SIG-M5 (cell line): ENCODE measurements at places on chromosomes 3 and 15.

DNA sequence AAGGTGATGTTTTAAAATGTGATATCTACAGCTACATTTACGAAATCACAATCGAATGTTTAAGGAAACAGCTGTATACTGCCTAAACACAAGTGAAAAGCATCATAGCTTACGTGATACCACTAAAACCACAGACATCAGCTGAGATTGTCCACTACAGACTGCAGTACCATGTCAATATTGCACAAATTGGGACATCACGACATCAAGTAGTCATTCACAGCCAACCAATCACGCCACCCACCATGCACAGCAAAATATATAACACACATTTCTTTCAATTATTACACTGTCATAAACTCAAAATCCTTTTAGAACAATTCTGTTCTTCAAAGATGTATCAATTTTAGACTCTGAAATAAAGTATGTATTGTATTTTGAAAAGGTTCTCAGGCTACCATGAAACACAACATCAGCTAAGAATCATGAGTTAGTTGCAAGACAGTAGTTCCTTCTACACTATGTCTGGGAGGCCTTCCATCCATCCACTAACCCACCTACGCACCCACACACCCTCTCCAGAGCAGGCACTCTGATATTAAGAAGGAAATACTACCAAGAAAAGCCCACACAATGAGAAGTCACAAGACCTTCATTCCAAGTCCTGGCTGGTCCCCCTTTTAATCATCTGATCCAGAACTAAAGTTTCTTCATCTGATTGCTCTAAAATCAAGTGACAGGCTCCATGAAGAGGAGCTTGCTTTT is 3.1 kb downstream of the DMXL2 start:
- no peak for DNase-seq

DNA sequence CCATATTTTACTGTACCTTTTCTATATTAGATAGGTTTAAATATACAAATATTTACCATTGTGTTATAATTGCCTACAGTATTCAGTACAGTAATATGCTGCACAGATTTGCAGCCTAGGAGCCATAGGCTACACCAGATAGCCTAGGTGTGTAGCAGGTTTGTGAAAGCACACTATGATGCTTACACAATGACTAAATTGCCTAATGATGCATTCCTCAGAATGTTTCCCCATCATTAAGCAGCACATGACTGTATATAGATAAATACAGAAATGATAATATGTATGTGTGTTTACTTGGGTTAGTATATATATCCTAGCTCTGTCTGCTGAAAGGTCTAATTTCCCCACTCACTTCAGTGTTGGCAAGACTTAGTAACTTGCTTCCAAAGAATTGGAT is 65.8 kb downstream of the MYL3 start:
- DNase-seq: no peak

DNA sequence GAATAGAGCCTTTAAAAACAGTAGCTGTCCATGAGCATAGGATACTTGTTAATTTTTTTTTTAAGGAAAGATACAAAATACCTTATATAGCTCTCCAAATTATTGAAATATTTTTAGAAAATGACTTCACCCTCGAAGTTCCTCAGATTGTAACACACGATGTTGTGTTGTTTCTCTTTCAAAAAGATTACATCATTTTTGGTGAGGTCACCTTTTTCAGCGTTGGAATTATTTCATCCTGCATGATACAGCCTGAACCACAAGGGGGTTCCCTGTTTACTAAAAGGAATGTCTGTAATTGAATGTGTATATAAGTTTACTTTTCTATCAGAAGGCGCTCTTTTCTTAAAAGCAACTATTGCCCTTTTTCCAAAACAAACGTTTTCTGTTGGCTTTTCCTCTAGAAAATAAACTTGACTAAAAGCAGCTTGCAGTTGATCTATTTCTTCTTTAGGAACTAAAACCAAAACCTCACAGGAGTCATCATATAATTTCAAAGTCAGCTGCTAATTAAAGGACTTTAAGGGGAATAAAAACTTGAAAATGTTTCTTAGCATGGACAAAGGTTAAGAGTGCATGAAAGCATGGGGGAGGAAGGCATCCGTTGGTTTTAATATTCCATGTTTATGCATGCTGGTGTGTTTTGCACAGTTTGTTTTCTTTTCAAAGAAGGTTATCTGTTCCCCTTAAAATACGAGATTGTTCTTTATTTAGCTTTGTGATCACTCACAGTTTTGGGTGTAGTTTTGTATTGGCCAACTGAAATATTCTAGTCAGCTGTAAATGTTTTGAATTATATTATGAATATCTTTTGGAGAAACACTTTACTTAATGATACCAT is 29.4 kb downstream of the LYSMD4 start:
- no peak for DNase-seq

GRCh38 chr3:140910860-140911259 is 30.8 kb upstream of the SLC25A36 start:
- no peak for DNase-seq

DNA sequence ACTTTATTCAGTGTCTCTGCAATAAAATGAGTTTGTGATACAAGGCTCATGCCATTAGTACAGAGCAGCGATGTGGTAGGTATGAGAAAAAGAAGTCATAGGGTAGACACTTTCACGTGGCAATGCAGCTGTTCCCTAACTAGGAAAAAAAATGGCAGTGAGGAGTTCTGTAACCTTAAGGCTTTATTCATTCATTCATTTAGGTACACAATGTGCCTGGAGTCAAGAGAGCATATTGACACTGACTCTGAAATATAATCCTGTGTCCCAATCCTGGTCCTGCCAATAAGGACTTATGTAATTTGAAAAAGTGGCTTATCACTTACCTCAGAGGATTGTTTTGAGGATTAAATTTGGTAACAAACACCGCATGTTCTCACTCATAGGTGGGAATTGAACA is 173.0 kb upstream of the AZI2 start:
- DNase-seq: no peak

GRCh38 chr3:16834214-16834613 is 50.5 kb upstream of the PLCL2 start:
- DNase-seq: no peak

DNA sequence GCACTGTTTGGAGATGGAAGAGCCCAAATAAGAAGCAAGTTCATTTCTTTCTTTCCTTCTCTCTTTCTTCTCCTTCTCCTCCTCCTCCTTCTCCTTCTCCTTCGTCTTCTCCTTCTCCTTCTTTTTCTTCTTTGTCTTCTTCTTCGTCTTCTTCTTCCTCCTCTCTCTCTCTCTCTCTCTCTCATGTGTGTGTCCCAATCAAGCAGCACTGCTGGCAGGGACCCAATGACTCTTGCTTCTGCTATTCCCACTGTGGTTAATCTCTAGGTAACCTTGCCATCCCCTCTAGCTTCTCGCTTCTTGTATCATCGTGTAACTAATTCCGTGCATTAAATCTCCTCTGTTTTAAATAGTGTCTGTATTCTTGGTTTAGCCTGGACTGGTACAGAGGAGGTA is 26.1 kb upstream of the ZNF280D start:
- DNase-seq: no peak

DNA sequence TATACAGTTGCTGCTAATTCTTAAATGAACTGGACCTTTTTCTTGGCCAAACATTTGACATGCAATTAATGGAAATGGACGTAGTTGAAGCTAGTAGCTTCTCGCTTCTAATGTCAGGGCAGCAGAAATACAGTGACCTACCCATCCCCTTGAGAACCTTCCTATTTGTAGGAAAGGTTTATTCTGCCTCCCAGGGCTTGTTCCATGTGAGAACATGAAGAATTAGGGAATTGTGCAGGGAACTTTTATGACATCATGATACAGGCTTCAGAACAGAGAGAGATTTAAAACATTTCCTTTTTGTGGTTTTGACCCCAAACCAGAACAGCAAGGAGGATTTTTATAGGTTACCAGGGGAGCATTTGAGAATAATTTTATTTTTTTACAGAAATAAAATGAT is 406.6 kb upstream of the PPP2R3A start:
- DNase-seq: no peak

DNA sequence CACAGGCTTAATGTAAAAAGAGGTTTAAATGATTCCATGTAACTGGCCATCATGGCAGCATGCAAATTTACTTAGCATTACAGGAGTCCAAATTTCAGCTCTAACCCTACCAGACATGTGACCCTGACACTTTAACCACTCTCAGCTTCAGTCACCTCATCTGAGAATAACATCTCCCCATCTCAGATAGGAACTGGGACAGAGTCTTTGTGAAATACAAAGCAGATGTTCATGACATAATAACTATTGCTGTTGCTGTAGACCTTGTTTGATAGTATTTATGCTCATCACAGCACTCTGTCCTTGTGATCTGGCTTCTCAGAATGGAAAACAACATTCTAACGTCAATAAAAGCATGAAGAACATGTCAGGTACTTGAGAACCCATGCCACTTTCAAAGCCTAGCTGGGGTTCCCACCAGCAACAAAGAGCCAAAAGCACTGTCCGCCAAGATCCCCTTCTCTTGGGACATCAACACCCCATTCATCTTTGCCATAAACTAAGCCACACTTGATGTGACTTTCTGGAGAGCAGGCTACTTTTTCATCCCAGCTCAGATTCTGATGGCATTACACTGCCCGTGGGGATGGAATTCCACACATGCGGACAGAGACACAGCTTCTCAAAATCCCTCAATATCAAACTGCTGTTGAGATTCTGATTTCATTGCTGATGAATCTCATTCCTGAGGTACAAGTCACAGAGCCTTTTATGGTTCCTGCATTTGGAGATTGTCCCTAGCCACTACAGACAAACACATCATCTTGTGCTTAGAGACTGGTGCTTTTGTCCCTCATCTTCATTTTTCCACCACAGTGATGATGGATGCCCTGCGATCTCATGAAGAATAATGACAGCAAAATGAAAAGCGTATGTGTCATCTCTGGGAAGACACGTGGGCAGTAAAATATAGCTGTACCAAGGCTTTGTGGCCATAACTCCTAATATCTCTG is 202.7 kb downstream of the TNIK start:
- no peak for DNase-seq

DNA sequence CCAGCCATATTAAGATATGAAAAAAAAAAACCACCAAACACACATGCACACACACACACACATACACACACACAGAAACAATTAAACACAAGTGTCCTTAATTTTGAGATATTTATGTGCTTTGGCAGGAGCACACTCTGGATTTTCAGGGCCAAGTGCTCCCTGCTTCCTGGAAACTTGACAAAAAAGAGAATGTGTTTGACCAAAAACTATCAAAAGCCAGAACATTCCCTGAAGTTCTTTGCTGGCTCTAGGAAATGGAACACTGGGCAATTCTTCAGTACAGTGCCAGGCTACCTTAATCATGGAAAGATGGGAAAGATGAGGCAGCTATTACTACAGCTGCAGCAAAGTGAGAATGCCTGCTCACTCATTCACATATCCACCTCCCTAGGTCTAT is 44.6 kb downstream of the P3H2 start:
- DNase-seq: no peak

- no peak for DNase-seq
Observed at GRCh38 chr3:140834266-140835037, 107.2 kb upstream of the SLC25A36 start.

DNA sequence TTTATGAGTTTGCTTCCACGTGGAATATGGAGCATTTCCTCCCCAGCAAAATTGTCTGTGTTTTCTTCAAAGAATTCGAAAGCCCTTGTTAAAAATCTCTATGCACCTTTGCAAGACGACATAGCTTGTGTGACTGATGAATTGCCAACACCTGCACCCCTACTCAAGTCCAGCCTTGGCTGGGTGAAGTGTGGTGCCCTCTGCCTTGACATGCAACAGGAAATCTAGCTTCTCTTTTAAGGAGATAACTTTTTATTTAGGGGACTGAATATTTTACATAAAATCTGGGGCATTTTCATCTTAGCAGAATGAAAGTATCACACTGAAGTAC is 647 bp downstream of the HMG20A start:
- no peak for DNase-seq

DNA sequence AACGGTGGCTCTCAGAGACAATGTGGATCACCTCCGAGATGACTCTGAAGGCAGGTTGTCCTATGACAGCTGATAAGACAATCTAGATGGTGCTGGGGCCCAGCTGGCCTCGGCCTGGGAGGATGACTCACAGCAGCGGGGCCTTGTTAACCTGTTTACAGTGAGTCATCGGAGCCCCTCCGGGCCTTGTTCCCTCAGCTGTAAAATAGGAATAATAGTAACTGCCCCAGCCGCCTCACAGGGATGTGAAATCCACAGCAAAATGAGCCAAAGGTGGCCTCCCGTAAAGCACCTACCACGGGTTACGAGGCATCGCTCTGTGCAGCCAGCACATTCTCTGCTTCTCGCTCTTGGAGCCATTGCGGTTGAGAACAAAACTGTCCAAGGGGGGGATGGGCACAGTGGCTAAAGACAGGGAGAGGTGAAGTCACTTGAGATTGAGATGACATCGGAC is 88.6 kb upstream of the RASGRF1 start:
- DNase-seq: no peak

GRCh38 chr15:67164811-67165253 is 89.6 kb downstream of the AAGAB start:
- no peak for DNase-seq

GRCh38 chr3:66370179-66370578 is 130.6 kb downstream of the LRIG1 start:
- no peak for DNase-seq

DNA sequence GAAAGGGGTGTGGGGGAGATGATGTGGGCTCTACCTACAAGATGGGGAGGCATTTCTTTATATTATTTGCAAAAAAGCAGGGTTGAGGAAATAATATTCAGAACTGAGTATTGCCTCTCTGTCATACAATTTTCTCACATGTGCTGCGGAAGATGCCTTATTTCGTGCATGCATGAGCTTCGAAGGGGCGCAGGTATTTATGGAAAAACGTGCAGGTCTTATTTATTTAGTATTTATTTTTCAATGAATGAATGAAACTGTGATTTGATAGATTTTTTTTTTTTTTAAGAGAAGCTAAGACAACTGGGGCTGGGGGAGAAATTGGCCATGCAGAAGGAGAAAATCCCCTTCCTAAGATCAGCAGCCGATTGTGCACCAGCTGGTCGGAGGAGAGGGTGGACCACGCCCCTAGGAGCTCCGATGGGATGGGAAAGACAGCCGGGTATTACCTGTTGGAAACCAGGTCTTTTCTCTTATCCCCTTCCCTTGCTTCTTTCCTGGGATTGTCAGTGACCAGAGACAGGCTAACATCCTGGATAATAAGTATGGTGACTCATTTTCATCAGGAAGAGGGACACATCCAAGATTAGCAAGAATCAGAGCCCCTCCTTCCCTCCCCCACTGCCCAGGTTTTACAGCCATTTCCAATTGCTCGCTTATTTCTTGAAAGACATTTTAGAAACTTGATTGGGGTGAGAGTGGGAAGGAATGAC is 875 bp downstream of the GAP43 start:
- no peak for DNase-seq

GRCh38 chr3:105715372-105715771 is 153.4 kb downstream of the CBLB start:
- DNase-seq: no peak

- DNase-seq: no peak
Observed at GRCh38 chr3:114714237-114714636, 420.4 kb downstream of the TIGIT start.

GRCh38 chr3:114856835-114857234 is 290.3 kb downstream of the ZBTB20 start:
- no peak for DNase-seq
